ENCODE measurements at places on chromosomes 3 and 15.

- no peak for DNase-seq
Measured at GRCh38 chr3:4584456-4585249, 91.5 kb downstream of the ITPR1 start.

DNA sequence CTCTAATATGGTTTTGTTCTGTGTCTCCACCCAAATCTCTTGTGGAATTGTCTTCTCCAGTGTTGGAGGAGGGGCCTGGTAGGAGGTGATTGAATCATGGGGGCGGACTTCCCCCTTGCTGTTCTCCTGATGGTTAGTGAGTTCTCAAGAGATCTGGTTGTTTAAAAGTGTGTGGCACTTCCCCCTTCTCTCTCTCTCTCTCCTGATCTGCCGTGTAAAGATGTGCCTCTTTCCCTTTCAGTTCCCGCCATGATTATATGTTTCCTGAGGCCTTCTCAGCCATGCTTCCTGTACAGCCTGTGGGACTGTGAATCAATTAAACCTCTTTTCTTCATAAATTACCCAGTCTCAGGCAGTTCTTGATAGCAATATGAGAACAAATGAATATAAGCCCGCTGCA is 33.1 kb downstream of the RETNLB start:
- DNase-seq, result no peak

DNA sequence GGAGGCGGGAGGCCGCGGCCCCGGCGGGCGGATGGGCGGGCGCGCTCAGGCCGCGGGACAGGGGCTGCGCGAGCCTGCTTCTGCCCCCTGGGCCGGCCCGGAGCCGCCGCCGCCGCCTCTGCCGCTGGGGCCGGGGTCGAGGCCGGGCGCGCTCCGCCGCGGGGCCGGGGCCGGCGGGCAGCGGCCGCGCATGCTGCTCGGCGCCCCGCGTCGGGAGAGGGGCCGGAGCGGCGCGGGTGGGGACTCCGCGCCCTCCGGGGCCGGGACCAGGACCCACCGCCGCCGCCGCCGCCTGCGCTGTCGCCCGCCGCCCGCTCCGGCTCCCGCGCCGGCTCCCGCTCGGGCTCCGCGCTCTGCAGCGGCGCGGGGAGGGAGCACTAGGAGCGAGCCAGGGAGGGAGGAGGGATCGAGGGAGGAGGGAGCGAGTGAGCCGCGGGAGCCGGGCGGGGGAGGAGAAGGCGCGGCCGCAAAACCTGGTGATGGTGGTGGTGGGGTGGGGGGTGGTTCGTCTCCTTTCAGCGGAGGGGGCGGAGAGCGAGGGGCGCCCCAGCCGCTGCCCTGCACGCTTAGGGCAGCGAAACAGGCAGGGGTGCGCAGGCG is at the start of gene LINGO1:
Gene LINGO1 (minus strand): TSS at position 379 of the 600 bp plus-strand sequence. CDS start 597 bp downstream, outside the sequence.
- no peak for DNase-seq

- no peak for DNase-seq
Measured at GRCh38 chr15:74370471-74370870, 3.0 kb upstream of the CYP11A1 start.

GRCh38 chr3:108818404-108818803 is 4.2 kb upstream of the TRAT1 start:
- no peak for DNase-seq

DNA sequence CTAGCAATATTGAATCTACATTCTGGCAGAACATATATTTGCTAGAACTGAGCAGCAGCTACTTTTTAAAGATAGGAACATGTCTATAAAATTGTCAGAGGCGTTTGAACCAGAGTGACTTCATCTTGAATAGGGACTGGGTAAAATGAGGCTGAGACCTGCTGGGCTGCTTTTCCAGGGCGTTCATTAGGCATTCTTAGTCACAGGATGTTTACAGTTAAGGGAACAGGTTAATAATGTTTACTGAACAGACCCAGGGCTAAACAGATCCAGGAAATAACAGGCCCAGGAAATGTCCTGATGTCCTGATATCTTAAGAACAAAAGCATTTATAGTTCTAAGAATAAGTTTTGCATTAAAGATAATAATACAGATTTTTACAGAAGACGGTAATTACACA is 34.5 kb upstream of the B3GALNT1 start:
- no peak for DNase-seq

DNA sequence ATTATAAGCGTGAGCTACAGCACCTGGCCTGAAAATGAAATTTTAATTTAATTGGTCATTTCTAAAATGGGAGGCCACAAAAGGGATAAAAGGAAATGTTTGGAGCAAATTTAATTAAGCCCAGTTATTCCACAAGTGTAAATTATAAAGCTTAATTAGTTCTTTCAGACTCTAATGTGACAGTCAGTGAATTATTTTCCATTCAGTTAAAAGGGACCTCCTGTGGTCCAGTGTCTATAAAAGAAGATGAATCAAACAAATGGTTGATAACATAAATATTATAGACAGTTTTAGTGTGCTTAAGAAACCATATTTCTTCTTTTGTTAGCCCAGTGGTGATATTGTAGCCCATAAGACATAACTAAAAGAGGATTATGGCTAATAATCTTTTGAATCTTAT is 66.4 kb downstream of the CNOT10 start:
- DNase-seq, result no peak

- no peak for DNase-seq
Measured at GRCh38 chr15:33098094-33099058, 96.1 kb downstream of the FMN1 start.

DNA sequence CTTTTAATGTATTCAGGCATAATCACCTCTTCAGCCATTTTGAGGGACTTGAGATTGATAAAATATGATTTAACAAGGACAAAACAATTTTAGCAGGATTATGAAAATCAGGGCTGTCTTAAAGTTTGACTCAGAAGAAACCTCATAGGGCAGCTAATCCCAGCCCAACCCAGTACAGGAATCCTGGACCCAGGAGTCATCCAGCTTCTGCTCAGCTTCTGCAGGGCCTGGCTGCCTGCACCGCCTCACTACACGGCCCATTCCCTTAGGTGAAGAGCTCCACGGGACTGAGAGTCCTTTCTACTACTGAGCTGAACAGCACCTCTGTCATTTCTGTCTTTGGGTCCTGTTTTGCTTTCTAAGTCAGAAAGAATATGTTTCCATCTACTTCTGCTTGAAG is 37.5 kb downstream of the ARHGAP31 start:
- no peak for DNase-seq

DNA sequence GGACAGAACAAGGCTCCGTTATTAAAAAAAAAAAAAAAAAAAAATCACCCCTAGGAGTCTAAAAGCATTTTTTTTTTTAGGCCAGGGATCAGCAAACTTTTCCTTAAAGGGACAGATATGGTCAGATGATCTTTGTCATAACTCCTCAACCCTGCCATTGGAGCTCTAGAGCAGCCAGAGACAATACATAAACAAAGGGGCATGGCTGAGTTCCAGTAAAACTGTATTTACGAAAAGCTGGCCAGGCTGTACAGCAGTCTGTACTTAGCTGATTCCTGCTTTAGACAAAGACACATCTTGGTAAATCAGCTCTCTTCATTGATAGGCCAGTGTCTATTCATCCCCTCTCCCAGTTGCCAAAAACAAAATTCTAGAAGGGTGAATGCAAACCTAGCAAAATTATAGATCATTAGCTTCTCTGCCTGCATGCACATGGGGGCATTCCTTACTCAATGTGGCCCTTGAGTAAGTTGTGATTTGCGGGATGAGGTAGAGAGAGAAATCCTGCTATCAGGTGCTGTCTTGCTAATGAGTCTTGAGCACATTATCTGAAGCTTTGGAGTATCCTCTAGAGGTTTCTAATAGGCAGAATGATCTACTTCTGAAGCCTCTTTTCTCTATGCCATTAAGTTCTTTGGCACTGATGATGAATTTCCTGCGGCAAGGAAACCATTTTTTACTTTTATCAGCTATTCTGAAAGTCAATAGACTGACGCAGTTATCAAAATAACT is 35.2 kb downstream of the SENP8 start:
- no peak for DNase-seq

DNA sequence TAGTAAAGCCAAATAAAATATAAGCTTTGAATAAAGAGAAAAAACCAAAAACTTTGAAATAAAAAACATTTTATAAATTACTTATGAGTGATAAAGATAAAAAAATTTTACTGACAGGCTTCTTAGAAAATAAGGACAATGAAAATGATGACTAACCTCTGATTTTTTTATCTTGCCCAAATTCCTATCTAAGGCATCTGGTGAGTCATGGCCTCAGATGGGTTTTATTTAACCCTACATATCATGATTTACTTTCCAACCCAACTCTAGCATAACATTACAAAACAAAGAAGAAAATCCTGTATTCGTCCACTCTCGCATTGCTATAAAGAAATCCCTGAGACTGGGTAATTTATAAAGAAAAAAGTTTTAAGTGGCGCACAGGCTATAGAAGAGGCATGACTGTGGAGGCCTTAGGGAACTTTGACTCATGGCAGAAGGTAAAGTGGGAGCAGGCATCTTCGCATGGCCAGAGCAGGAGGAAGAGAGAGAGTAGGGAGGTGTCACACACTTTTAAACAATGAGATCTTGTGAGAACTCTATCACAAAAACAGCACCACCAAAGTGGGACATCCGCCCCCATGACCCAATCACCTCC is 152.1 kb downstream of the NEK10 start:
- DNase-seq, result no peak

GRCh38 chr3:128237348-128238183 is 84.3 kb downstream of the EEFSEC start:
- DNase-seq, result no peak

GRCh38 chr3:142459929-142460328 is 12.1 kb upstream of the XRN1 start:
- DNase-seq, result no peak

DNA sequence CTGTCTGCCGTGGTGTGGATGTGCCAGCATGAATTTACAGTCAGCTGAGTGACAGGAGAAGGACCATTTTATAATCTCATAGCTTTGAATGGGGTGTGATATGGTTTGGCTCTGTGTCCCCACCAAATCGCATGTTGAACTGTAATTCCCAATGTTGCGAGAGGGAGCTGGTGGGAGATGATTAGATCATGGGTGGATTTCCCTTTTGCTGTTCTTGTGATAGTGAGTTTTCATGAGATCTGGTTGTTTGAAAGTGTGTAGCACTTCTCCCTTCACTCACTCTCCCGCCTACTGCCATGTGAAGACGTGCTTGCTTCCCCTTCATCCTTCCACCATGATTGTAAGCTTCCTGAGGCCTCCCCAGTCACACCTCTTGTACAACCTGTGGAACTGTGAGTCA is 111.9 kb upstream of the CHD2 start:
- no peak for DNase-seq

GRCh38 chr3:65479990-65480389 is 558.7 kb downstream of the MAGI1 start:
- DNase-seq, result no peak

GRCh38 chr3:26118165-26118564 is 328.3 kb downstream of the OXSM start:
- DNase-seq, result no peak

- DNase-seq, result no peak
Measured at GRCh38 chr3:7669641-7670040, 808.7 kb downstream of the GRM7 start.

DNA sequence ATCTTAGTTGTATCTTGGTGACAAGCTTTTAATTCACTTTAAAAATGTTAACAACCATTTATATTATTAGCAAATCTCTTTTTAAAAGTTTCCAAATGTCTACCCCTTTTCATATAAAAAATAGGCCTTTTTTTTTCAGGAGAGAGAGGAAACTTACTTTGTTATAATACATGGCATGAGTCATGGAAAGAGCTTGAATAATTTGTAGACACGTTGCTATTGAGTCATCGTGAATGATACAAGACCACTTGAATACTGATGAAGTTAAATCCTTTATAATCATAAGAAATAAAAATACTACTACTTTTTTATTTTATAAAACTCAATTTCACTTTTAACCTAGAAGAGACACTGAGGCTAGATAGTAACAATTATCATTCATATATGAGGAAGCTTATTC is 70.3 kb upstream of the BBX start:
- no peak for DNase-seq

GRCh38 chr3:170033489-170033888 is 4.3 kb upstream of the GPR160 start:
- DNase-seq, result no peak

DNA sequence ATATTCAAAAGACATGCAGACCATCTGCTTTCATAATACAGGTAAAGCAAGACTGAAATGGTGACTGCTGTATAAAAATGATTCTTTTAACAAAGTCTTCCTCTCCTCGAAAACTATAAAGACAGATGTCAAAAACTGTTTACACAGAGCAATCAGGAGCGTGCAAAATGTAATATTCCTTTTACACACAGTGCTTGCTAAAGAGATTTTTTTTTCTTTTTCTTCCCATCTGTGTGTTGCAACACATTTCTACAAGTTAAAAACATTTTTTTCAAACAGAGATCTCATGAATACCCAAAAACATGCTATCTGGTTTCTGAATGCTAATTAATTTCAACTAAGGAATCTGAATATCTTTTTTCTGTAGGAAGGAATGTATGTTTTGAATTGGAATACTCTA is 22.1 kb downstream of the SATB1 start:
- no peak for DNase-seq

GRCh38 chr3:135503065-135503759 is 462.3 kb upstream of the PPP2R3A start:
- DNase-seq, result no peak

GRCh38 chr3:194984622-194985021 is 286.3 kb downstream of the XXYLT1 start:
- no peak for DNase-seq

- DNase-seq, result no peak
Measured at GRCh38 chr15:67832031-67832551, 6.8 kb downstream of the SKOR1 start.

DNA sequence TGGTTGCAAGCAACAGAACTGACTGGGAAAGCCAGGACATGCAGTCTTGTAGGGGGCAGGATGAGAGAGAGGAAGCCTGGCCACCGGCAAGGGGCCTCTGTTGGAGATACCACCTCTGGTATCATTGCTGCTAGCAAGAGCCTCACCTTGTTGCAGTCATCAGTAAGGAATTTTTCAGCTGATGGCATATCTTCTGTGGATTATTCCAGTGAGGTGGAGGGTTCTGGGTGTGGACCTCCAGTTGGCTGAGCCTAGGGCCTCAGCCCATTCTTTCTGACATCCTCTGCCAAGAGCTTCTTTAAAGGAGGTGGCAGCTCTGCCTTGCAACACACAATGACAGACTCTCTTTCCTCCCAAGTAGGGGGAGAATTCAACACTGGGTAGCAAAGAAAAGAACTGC is 128.9 kb downstream of the AQP9 start:
- DNase-seq, result no peak

- no peak for DNase-seq
Measured at GRCh38 chr3:148227534-148227933, 470.2 kb upstream of the AGTR1 start.

- no peak for DNase-seq
Measured at GRCh38 chr3:113097960-113098447, 107.2 kb downstream of the GTPBP8 start.

- no peak for DNase-seq
Measured at GRCh38 chr3:141894524-141895176, 18.2 kb downstream of the ATP1B3 start.

DNA sequence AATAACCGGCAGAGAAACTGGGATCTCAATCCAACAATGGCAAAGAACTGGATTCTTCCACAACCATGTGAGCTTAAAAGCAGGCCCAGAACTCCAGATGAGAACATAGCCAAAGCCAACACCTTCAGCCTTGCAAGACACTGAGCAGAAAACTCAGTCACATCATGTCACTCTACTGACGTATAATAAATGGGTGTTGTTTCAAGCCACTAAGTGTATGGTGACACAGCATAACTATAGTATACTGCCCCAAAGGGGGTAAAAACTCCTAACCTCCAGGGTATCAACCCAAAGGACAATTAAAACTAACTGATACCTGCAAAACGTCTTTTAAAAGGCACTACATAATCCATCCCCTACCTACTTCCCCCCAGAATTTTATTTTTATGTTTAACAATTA is 69.5 kb downstream of the TRANK1 start:
- no peak for DNase-seq
